ENCODE measurements at places on chromosomes 2 and 18. TPM values are rescaled to one million over a fixed set of nuclear protein-coding genes. Genes with fewer than 3 reads are reported as not detected.

Gene DAPL1
- total RNA-seq, result not detected

Gene SERPINB11
- total RNA-seq, result not detected

Gene TGFA
- total RNA-seq, result 0.91 TPM

Gene AMER3
- total RNA-seq, result not detected

Gene USP34
- 136 TPM for total RNA-seq

Gene COLEC11
- total RNA-seq, result not detected

Gene TET3
- total RNA-seq, result 2.5 TPM

Gene GRHL1
- total RNA-seq, result 0.78 TPM

Gene LYPD1
- 0.76 TPM for total RNA-seq

Gene SCYGR8
- total RNA-seq, result not detected

Gene COBLL1
- total RNA-seq, result 33.2 TPM

Gene SMC6
- 31.2 TPM for total RNA-seq

Gene DSG2
- total RNA-seq, result 5.4 TPM

Gene RAB6C
- total RNA-seq, result not detected

Gene KCNG2
- not detected for total RNA-seq

Gene CXCR1
- total RNA-seq, result not detected

Gene IMPACT
- 48.9 TPM for total RNA-seq

Gene VAMP5
- 30.2 TPM for total RNA-seq
